ENCODE measurements at places on chromosomes 13 and 19. TPM values are rescaled to one million over a fixed set of nuclear protein-coding genes. Genes with fewer than 3 reads are reported as not detected.

BEST2 gene
- total RNA-seq, result not detected

LYPD3 gene
- not detected for total RNA-seq

ZNF28 gene
- total RNA-seq, result 21.8 TPM

ZNF546 gene
- 8.4 TPM for total RNA-seq

ELL gene
- 12.0 TPM for total RNA-seq

PABPC3 gene
- not detected for total RNA-seq

TICAM1 gene
- 7.0 TPM for total RNA-seq

PINLYP gene
- 12.5 TPM for total RNA-seq

CEACAM19 gene
- total RNA-seq, result 5.5 TPM

C1QTNF9B gene
- total RNA-seq, result not detected

SCAF1 gene
- total RNA-seq, result 17.5 TPM

SULT2A1 gene
- not detected for total RNA-seq

MTUS2 gene
- 1.0 TPM for total RNA-seq

WDR88 gene
- not detected for total RNA-seq

CRB3 gene
- 21.0 TPM for total RNA-seq

ADAMTS10 gene
- total RNA-seq, result 20.9 TPM

MEGF8 gene
- 150 TPM for total RNA-seq

RFX1 gene
- total RNA-seq, result 9.1 TPM

PROZ gene
- total RNA-seq, result not detected

KLK2 gene
- 11.0 TPM for total RNA-seq

CCDC70 gene
- total RNA-seq, result not detected

ZNF729 gene
- total RNA-seq, result not detected

AMER2 gene
- not detected for total RNA-seq

ENOX1 gene
- 0.13 TPM for total RNA-seq

PTH2 gene
- not detected for total RNA-seq

SBSN gene
- not detected for total RNA-seq

GPR108 gene
- 152 TPM for total RNA-seq

ZNF723 gene
- not detected for total RNA-seq

LGALS7 gene
- total RNA-seq, result not detected

CPB2 gene
- 0.67 TPM for total RNA-seq

ACP7 gene
- not detected for total RNA-seq

TLE6 gene
- 12.1 TPM for total RNA-seq

ZNF285 gene
- 4.8 TPM for total RNA-seq

CEACAM4 gene
- total RNA-seq, result 0.73 TPM

PTGIR gene
- total RNA-seq, result 15.9 TPM

RELB gene
- 10.9 TPM for total RNA-seq

TUBA3C gene
- not detected for total RNA-seq

COL4A1 gene
- total RNA-seq, result 99.8 TPM

GSX1 gene
- not detected for total RNA-seq

SOHLH2 gene
- not detected for total RNA-seq

F2RL3 gene
- 10.4 TPM for total RNA-seq

PTPRS gene
- 182 TPM for total RNA-seq

ZNF583 gene
- 6.5 TPM for total RNA-seq

RNF225 gene
- not detected for total RNA-seq

FAM216B gene
- total RNA-seq, result not detected

ZIC2 gene
- total RNA-seq, result not detected

RXFP2 gene
- not detected for total RNA-seq

SLC46A3 gene
- 28.3 TPM for total RNA-seq

MYCBP2 gene
- 115 TPM for total RNA-seq

FGF9 gene
- 0.15 TPM for total RNA-seq

FSD1 gene
- total RNA-seq, result not detected

YJEFN3 gene
- total RNA-seq, result 7.2 TPM

ATP8A2 gene
- total RNA-seq, result 0.13 TPM
